ENCODE measurements at places on chromosomes 5 and 9.

GRCh38 chr9:99472240-99472915 lies 250.3 kb downstream of the SEC61B start:
- DNase-seq, result no peak

GRCh38 chr9:104784098-104784497 lies 20.2 kb downstream of the NIPSNAP3B start:
- no peak for DNase-seq

DNA sequence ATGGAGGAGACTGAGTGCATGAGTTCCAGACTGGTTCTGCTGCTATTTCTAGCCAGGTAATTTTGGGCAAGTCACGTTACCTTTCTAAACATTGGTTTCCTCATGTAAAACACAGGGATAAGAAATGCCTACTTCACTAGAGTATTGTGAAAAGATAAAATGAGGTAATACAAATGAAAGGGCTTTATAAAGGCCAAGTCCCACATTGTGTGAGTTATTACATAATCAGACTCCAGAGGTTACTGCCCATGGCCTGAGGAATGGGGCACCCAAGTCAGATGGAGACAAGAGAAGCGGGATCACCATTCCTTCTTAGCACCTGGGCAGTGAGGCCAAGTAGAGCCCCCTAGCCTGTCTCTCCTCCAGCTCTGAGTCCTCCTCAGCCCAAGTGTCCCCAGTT lies 7.5 kb downstream of the HBEGF start:
- DNase-seq, result no peak

GRCh38 chr9:136900988-136901515 lies 14.7 kb downstream of the TRAF2 start:
- DNase-seq, result no peak

DNA sequence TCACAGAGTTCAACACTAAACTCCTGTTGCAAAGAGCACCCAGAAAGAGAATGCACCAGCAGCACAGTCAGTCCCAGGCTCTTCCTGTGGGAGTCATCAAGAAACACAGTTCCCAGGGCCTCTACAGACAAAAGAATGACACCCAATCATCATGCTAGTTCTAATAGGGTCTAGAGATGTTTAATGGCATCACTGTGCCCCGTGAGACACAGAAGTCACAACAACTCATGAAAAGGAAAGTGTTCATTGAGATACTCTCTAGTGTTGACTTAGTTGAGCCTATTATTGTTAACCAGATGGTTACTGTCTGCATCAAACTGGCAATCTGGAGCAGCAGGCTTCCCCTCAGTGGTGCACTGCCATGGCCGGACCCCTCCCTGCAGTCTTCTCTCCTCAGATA lies 1.6 kb downstream of the KLHL3 start:
- DNase-seq, result no peak

DNA sequence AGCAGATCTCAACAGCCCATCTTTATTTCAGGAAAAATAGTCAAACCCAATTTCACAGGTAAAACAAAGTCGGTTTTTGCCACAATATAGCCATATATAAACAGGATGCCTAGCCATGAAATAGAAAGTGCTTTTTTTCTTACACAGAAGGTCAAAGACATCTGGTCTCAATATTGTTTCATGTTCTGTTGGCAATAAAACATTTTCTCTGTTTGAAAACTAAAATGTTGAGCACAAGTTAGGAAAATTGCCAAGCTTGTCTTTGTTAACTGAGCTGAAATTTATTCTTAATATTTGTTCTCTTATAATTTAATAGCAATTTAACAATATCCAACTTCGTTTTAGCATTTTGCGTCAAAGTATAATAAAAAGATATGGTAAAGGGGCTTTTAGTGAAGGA lies 673.4 kb downstream of the DTWD2 start:
- no peak for DNase-seq

DNA sequence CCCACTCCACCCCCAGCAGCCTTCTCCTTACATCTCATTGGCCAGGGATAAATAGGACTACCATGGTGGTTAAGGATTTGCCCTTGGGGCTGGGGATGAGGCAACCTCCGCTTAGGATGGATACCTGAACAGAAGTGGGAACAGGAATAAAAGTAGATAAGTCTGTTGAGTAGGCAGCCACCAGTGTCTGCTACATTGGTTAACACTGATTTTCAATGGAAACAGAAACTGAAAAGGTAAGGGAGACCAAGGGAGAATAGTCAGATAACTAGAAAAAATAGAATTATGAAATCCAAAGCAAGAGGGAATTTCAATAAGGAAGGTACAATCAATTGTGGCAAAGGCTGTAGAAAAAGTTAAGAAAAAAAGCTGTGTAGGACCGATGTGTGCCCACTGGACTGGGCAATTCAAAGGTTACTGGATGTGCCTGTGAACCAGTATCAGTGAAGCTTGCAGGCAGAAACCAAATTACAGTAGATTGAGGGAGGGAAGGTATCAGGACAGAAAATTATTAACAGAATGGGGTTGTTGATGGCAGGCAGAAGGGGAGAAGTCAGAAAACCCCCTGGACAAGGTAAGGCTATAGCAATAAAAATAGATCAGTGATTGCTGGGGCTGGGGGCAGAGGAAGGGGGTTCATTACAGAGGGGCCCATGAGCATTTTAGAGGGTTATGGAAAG lies 48.7 kb downstream of the DNAJC21 start:
- DNase-seq, result no peak

- no peak for DNase-seq
Observed at GRCh38 chr9:129904734-129905133, 69.5 kb downstream of the USP20 start.

- DNase-seq, result no peak
Observed at GRCh38 chr9:115034801-115035200, 83.2 kb downstream of the TNC start.

DNA sequence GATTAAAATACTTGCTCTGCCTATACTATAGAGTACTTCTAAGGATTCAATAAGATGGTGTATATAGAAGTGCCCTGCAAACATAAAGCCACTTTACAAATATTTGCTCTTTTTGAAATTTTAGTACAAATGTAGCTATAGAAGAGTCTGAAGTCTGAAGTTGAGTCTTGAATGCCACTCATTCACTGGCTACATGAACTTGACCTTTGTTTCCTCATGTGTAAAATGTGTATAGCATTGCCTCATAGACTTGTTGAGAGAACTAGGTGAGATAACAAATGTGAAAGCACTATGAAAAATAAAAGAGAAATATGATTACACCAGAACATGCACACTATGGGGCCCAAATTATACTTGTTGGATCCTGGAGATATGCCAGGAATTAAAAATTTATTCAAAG lies 244.7 kb downstream of the SEC61B start:
- no peak for DNase-seq

GRCh38 chr5:34599471-34600117 lies 56.5 kb upstream of the RAI14 start:
- no peak for DNase-seq

GRCh38 chr9:94980947-94981722 lies 254.6 kb downstream of the AOPEP start:
- no peak for DNase-seq

DNA sequence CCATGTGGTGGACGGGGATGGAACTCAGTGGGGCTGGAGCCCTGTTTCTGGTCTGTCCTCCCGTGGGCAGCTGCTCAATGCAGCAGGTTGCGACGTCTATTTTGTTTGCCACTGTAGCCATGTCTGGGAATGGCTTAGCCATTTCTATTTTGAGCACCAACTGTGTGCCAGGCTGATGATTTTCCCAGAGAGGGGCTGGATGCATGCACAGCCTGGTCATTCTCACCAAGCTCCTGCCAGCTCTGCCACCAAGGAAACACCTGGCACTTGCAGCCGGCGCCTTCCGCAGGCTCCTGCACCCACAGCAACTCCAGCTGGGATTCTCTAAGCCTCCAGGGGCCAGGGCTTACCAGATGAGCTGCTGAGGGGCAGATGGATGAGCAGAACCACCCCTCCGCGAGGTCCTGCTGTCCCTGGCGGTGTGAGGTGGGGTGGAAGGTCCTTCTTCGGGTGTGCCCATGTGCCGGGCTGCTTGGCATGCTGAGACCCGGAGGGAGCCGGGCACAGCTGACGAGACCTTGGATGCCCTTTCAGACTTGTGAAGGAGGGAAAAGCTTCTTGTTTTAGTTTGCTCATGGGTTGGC lies 151.2 kb downstream of the RXRA start:
- no peak for DNase-seq

GRCh38 chr5:131169810-131170539 lies 769 bp upstream of the LYRM7 start:
- no peak for DNase-seq

DNA sequence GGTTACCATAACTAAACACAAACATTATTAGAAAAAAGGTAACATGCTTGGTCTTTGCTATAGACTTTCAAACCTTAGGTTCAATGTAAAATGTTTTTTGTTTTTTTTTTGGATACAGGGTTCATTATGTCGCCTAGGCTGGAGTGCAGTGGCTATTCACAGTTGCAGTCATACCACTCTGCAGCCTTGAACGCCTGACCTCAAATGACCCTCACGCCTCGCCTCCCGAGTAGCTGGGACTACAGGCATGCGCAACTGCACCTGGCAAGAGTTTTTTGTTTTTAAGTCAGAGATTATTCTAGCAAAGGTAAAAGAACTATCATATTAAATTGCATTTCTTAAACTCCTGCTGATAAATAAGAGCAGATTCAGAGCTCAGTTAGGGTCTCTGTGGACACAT lies 55.1 kb upstream of the NR5A1 start:
- DNase-seq, result no peak

GRCh38 chr9:134461426-134461982 lies 135.2 kb downstream of the RXRA start:
- DNase-seq, result no peak

GRCh38 chr5:158406884-158407823 lies 548.2 kb upstream of the CLINT1 start:
- DNase-seq, result no peak

DNA sequence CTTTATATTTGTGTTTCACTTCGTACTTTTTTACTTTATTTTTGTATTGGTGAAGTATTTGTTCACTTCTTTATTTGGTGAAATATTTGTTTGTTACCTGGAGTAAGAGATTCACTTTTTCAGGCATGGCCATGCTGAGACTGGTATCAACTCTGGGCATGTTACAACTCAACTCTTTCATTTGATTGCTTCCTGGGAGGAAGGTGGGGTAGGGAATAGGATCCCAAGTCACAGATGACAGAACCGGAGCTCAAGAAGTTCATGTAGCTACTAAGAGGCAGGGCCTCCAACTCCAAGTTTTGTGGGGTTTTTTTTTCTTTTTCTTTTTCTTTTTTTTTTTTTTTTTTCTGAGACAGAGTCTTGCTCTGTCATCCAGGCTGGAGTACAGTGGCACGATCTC lies 6.1 kb upstream of the ADGRD2 start:
- no peak for DNase-seq

DNA sequence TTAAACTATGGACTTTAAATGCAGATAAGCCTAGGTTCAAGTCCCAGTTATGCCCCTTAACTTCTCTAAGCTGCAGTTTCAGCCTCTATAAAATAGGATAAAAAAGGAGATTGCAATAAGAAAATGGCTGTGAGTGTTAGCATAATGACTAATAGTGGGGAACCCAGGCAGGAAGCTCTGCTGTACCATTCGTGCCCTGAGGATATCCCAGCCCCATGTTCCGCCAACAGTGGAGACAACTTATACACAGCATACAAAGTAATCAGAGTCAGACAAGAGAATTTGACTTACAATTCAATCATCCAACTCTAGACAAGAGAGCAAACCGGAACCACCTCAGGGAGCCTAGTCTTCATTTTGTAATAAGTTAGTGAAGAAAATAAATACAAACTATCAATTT lies 141.5 kb upstream of the FSTL4 start:
- no peak for DNase-seq

- DNase-seq, result no peak
Observed at GRCh38 chr5:123705741-123706140, 193.8 kb downstream of the CSNK1G3 start.

- DNase-seq, result no peak
Observed at GRCh38 chr5:137372773-137373160, 126.4 kb downstream of the SPOCK1 start.

GRCh38 chr5:74422671-74423070 lies 217.9 kb downstream of the ENC1 start:
- no peak for DNase-seq

Measured in activated effector memory CD4-positive, alpha-beta T cell treated with anti-CD3 and anti-CD28 coated beads, Interleukin-2, amount 50 U/mL, for 16 hours (primary cell).